ENCODE measurements at places on chromosomes 5 and 9.
A peak's percentile ranks its signal among the peaks of the same experiment; 100 is the strongest.

DNA sequence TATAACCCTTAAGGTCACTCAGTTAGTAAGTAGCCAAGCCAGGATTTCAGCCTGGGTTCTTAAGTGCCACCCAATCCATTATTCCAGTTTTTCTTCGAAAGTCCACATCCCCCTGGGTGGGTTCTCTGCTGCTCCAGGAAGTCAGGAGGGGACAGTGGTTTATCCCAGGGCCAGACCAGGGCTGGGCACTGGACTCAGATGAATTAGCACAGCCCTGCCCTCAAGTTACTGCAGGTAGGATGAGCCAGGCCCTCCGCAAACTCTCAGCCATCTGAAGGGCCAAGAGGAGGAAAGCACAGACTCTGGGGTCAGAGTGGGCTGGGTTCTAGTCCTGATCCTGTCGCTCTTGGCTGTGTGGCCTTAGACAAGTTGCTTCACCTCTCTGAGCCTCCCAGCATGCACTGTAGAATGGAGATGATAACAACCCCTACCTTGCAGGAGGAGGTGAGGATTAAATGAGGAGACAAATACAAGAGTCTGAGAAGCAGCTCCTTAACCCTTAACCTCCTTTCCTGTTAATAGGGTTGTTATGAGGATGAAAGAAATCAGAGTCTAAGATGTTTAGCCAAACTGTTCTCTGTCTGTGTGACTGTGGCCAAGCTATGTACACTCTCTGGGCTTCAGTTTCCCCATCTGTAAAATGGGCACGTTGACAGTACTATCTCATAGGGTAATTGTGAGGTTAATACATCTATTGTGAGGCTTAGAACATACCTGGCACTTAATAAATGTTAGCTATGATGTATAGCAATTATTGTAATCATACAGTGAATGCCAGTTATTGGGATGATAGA lies 6.8 kb upstream of the NEURL1B start:
- DNase-seq = no peak

- DNase-seq = peak; percentile 59
Measured at GRCh38 chr5:9197881-9198260, 348.0 kb downstream of the SEMA5A start.

GRCh38 chr9:111870774-111871498 lies 25.7 kb upstream of the UGCG start:
- DNase-seq = peak; percentile 30

- DNase-seq = no peak
Measured at GRCh38 chr9:137026828-137027227, 1.2 kb downstream of the ABCA2 start.

- no peak for DNase-seq
Measured at GRCh38 chr5:126918615-126918957, 111.8 kb downstream of the MARCHF3 start.

DNA sequence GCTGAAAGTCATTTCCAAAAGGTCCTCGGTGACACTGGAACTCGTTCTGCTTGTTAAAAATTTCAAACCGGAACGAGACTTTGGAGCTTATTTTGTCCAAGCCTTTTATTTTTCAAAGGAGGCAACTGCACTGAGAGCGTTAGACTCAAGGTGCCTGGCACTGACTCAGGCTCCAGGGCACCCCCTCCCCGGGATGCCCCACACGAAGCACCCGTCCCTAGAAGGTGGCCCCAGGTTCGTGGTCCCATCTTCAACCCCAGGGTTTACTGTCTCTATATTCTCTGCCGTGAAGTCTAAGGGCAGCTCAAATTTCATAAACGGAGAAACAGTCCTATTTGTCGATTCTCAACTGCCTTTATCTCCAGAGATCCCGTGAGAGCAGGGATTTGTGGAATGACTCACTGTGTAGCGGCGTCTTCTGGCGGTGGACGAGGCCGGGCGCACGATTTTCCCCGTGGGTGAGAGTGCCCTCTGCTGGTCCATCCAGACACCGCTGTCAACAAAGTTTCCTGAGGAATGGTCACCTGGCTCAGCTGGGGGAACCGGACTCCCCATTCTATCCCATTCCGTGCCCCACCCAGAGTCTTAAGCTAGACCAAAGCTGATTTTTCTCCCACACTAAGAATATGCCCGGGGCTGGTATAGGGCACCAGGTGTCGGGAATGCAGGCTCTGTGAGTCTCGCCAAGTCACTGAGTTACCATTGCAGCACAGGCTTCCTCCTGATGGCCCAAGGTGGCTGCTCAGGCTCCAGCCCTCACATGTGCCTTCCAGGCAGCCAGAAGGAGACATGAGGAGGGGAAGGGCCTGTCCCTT lies 27.1 kb upstream of the SLC6A19 start:
- peak; percentile 71 for DNase-seq

GRCh38 chr9:93130861-93131481 lies 3.1 kb downstream of the NINJ1 start:
- no peak for DNase-seq

- no peak for DNase-seq
Measured at GRCh38 chr9:126842977-126843799, 17.3 kb upstream of the ZBTB34 start.

DNA sequence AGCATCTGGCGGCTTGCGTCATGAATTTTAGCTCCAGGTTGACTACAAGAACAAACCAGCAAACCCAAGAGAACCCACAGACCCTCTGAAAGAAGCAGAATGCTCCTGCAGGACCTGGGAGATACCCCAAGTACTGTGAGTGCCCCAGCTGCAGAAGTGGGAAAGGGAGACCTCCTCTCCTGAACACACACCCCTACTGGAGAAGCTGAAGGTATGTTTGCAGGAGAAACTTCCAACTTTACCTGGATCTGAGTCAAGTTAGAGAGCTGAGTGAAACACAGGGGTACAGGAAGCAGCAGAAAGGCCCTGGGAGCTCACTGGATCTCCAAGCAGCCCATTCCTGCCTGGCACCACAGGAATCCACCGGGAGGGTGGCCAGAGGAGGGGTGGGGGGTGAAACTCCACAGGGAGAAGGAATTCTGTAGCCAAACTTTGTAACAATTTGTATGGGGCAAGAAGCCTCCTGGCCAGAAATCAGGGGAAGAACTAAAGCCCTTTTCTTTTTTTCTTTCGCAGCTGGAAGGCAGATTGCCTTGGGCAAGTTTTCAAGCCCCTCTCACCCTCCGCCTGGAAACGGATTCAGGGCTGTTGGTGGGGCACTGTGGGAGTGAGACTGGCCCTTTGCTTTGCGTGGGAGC lies 576.2 kb downstream of the BNC2 start:
- DNase-seq = no peak

GRCh38 chr5:146564007-146564762 lies 48.2 kb upstream of the GPR151 start:
- no peak for DNase-seq

- no peak for DNase-seq
Measured at GRCh38 chr5:73008831-73009230, 53.0 kb downstream of the FCHO2 start.

DNA sequence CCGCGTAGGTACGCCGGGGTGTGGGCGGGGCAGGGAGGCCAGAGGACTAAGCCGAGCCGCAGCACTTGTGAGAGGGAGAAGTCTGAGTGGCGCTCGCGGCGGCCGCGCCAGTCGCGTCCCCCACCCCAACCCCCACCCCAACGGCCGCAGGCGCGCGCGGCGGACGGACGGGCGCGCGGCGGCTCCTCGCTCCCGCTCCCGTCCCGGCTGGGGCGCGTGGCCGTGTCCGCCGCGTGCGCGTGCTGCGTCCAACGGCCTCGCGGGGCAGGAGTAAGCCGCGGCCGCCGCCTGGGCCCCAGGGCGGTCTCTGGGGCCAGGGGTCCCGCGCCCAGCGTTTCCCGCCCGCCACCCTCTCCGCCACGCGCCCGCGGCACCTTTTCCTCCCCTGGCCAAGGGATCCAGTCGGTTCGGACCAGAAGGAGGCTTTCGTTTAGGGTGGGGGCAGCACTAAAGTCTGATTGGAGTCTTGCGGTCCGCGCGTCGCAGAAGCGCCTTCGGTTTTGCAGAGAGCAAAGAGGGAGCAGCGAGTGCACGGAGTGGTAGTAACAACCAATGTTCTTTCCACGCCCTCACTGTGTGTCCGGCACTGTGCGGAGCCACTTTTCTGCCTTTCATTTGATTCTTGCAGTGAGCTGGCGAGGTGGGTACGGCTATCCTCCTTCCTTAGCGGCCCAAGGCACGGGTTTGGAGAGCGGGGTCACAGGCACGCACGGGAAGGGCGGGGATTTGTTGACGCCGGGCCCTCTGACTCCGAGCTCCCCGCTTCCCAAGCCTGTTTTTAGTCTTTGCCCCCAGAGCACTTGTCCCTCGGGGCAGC lies 483 bp downstream of the G3BP1 start:
- peak; percentile 47 for DNase-seq

DNA sequence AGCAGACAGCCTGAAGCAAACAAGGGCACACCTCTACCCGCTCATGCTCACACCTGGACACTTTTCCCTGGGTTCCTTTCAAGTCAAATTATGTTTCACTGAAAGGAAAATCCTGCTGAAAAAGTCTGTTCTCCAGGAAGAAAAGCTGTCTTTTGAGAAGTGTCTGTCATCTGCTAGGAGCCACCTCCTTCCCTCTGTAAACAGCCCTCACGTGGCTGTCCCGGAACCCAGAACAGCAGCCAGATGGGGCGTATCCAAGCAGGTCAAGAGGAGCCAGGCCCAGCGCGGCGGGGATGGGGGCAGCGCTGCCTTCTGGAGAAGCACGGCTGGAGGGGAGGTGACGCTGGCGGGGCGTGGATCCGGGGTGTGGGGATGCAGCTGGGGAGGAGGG lies at the start of gene PNPLA7:
PNPLA7 (minus strand) TSS at position 172 of the 391 bp plus-strand sequence. CDS start 205 bp downstream, outside the sequence.
- peak; percentile 74 for DNase-seq

DNA sequence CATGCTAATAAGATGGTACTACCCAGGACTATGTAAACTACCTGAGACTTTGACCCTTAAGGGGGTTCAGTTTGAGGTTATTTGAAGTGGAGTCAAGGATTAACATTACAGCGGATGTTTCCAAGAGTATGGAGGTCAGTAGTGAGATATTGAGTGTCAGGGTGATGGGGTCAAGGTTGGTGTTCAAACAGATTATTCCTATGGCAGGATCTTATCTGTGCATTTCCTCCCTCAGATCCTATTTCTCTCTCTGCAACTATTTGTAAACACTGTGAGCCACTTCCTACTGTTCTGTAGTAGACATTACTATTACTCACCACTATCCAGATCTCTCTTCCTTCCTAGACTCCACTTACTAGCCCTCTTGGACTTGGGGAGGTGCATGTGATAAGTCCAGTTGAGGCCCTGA lies 54.0 kb upstream of the STOM start:
- no peak for DNase-seq

- DNase-seq = no peak
Measured at GRCh38 chr5:144121577-144121976, 48.9 kb downstream of the YIPF5 start.

DNA sequence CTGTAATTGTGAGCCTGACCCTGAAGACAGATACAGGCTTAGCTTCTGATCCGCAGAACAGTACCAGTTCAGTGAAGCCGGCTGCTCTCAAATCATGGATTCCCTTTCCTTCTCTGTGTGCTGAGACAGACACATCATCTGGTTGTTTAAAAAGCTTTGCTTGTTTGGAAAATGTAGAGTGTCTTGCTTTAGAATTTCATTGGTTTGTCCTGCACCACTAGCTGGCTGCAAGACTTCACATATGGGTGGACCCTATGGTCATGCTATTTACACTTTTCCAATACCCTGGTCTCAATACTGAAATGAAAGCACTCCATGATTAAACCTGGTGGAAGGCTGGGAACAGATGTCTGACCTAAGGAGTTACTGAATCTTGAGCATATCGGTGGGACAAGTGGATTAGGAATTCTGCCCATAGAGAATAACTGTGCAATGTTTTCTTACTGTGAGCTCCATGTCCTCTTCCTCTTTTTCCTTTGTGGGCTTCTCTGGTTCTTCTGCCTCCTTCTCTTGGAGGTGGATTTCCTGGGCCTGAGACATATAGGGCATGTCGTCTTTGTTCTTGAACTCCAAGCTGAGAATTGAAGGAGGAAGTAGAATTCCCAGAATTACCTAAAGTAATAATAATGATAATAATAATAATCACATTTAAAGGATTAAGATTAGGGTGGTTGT lies 201.1 kb upstream of the KLF9 start:
- no peak for DNase-seq

- DNase-seq = no peak
Measured at GRCh38 chr5:174733091-174733690, 8.8 kb downstream of the MSX2 start.

DNA sequence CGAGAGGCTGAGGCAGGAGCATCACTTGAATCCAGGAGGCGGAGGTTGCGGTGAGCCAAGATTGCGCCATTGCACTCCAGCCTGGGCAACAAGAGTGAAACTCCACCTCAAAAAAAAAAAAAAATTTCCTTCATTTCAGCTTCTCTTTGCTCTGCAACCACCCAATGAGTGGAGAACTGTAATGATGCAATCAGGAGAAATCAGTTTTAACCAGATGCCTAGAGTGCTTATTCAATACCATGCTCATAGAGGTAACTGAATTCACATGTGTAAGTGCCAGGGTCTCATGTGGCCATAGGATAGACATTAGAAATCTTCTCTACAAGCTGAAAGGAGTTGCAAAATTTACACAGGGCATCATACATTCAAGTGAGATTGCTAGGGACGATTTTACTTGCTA lies 70.6 kb downstream of the HMHB1 start:
- DNase-seq = no peak

GRCh38 chr9:36006549-36007315 lies 30.0 kb upstream of the RECK start:
- DNase-seq = no peak

- DNase-seq = no peak
Measured at GRCh38 chr5:33684496-33685159, 207.2 kb downstream of the ADAMTS12 start.

DNA sequence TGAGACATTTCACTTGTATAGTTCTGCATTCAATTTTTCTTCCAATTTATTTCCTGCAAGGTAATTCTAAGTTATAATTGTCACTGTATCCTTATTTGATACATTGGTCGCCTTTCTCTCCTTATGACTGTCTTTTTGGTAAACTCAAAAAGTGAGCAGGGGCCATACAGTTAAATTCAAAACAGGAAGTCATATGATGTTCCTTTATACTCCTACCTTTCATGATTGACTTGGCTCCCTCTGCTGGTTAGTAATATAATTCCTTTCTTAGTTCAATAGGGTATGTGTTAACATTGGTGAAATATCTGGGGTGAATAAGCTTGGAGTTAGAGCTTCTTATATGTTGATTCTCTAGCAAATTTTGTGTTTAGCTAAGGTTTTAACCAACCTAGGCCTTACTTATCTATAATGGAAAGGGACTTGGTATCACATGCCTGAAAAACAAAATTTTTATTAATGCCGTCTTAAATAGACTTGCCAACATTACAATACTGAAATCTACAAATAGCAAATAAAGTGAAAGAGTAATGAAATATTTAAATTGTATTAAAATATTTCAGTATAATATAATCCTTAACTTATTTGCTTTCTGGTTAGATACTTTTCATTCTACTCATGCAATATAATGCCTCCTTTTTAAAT lies 6.0 kb upstream of the NIPBL start:
- DNase-seq = peak; percentile 72

- DNase-seq = no peak
Measured at GRCh38 chr9:105257809-105258208, 13.4 kb downstream of the SLC44A1 start.

DNA sequence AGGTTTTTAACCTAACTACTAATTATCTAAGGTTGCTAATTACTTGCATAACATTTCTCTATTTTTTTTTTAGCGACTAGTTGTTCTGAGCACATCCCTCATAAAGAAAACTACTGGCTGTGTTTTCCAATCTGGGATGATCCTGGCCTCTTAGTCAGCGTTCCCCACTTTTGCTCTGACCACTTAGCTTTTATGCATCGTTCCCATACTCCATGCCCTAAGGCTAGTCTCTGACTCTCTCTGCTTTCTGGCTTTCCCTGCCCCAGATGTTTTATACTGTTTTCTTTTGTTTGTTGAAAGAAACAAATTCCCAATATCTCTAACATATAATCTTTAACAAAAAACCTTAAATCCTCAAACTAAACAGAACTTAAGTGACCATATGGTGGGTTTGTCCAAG lies 217.9 kb downstream of the SPATA31D1 start:
- DNase-seq = no peak

- no peak for DNase-seq
Measured at GRCh38 chr5:37685816-37686215, 154.0 kb downstream of the GDNF start.

Measured in GM13976 (cell line).